ENCODE measurements at places on chromosomes 7 and 10. TPM values are rescaled to one million over a fixed set of nuclear protein-coding genes. Genes with fewer than 3 reads are reported as not detected.

- no peak for DNase-seq
These were observed 28.6 kb upstream of the VCL start for GRCh38 chr10:73969224-73969841.

DNA sequence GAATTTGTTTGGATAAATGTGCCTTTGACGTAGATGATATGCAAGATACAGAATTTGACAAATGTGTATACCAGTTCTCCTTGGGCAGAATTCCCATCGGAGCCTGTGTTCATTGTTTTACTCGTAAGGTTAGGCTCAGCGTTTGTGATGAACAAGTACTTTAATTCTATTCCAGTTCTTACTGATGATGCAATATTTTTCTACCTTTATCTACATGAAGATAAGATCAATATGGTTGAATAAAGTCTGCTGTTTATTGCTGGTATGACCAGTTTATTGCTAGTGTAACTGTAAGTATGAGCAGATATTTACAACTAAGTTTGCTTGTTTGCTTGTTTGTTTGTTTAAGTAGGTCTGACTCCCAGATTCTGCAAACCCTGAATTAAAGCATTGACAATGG lies 145.4 kb upstream of the ADARB2 start:
- DNase-seq, result no peak

GRCh38 chr10:47309408-47310089 lies 9.6 kb downstream of the GDF10 start:
- DNase-seq, result no peak

The CUZD1 gene
- 0.17 TPM for total RNA-seq

DNA sequence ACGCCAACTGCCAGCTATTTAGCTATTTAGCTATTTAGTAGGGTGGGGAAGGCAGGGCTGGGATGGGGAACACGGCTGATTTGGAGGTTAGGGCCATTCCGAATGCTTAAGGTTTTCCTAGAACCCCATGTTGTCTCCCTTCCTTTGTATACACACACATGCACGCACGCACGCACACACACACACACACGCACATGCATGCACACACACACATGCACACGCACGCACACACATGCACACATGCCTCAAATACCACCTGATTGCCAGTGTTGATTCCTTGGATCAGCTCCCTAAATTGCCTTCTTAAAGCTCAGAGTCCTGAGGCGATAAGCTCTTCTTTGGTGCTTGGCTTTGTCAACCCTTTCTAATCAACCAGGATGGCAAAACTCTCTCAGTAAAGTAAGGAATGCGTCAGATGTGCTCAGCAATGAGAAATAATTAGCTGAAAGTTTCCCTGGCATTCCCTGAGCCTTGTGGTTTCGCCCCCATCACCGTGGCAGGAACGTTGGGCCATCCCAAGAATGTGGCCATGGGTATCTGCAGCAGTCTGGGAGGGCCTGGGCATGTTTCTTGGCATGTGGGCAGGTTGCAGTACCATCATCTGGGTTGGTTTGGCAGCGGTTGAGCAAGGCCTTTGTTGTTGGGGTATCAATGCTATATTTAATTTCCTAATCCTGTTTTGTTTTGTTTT lies 305.6 kb downstream of the LRMDA start:
- no peak for DNase-seq

DNA sequence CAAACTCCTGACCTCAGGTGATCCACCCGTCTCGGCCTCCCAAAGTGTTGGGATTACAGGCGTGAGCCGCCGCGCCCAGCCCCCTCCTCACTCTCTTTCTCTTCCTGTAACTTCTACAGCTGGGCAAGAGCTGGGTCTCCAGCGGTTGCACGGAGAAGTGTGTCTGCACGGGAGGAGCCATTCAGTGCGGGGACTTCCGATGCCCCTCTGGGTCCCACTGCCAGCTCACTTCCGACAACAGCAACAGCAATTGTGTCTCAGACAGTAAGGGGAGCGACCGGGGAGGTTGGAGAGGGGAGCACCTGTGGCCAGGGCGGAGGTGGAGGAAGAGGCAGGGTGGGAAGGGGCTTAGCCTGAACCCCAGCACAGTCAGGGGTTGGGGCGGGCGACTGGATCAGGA lies 41.4 kb downstream of the EPHB4 start:
- DNase-seq, result no peak

The PILRB gene
- total RNA-seq, result 19.9 TPM

GRCh38 chr10:30172673-30173072 lies 113.3 kb upstream of the JCAD start:
- DNase-seq, result no peak

The SPACDR gene
- total RNA-seq, result 2.6 TPM
